Stimulated activated CD4-positive, alpha-beta T cell treated with anti-CD3 and anti-CD28 coated beads, Interleukin-1b, Interleukin-23, amount 100 ng/mL, for 48 hours (primary cell): ENCODE measurements at places on chromosomes 7 and 10.

DNA sequence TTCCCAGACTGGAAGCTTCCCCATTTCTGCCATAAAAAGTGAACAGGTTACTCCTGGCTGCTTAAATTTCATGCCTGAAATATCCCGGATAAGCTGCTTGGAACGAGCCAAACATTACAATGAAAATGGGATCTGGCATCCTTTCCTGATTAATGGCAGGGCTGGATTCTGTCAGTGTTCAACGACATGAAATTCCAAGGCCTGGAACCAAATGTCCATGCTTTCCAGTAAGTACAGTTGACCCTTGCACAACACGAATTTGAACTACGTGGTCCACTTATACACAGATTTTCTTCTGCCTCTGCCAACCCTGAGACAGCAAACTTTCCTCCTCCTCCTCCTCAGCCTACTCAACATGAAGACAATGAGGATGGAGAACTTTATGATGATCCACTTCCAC lies 65.4 kb downstream of the SGMS1 start:
- DNase-seq, result no peak

DNA sequence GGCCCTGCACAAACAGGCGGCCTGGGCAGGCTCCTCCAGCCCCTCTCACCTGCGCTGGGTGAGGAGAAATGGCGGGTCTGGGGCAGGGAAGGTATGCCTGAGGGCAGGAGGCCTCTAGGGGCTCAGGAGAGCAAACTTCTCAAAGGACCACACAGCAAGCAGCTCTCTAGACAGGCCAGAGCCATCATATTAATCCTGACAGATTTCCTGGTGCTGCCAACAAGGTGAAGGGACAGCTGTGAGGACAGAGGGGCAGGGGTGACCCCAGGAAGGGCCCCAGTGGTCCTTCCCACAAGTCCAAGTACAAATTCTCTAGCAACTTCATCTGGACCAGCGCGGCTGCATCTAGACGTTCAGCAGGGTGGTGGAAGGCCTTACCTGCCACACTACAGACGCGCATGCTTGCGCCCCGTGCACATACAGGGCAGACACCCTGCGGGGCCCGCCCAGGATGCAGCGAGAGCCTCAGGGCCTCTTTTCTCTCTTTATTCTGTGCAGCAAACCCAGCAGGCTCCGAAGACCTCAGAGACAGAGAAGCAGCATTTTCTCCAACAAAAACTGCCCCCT lies 62.1 kb downstream of the ZRANB1 start:
- DNase-seq, result no peak

- no peak for DNase-seq
Observed at GRCh38 chr10:5840314-5841307, 27.4 kb upstream of the GDI2 start.

- DNase-seq, result no peak
Observed at GRCh38 chr7:28378574-28379149, 33.7 kb upstream of the CREB5 start.

DNA sequence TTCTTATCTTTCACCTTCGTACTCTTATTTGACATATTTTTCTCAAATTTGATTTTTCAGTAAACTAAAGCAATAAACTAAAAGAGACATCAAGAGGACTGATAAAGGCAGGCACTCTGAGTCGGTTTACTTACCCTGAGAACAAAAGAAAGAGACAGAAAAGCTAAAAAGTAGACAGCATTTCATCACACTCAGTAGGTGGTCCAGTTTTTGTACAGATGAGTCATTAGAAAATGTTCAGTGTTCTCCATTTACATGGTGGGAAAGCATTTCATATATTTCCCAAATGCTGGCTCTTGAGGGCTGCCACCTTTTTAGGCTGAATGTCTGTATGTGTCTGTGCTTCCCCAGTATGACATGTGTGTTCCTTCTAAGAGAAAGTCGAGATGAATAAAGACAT lies 52.7 kb downstream of the NHLRC2 start:
- no peak for DNase-seq

- DNase-seq, result no peak
Observed at GRCh38 chr10:124026589-124026939, 66.8 kb downstream of the CHST15 start.

GRCh38 chr10:86830043-86830591 lies 73.7 kb downstream of the BMPR1A start:
- no peak for DNase-seq

- DNase-seq, result no peak
Observed at GRCh38 chr7:107596881-107597581, 17.0 kb downstream of the BCAP29 start.

DNA sequence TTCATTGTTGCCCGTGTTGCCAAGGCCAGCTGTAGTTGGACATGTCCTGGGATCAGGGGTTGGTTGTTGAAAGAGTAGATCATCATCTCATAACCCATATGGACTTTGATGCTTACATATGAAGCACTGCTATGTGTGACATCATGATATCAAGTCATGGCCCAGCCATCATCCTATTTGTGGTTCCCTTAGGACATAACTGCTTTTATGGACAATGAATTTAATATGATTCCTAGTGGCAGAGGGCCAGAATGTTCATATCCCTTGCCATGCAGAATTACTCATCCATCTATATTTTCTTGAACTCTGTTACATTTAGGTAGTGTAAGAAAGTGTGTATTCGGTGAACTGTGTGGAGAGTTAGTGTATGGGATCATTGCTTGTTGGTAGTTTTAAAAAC lies 343.9 kb upstream of the LRGUK start:
- no peak for DNase-seq

GRCh38 chr7:123972831-123973230 lies 47.8 kb downstream of the SPAM1 start:
- no peak for DNase-seq

GRCh38 chr10:1709161-1709560 lies 28.2 kb downstream of the ADARB2 start:
- no peak for DNase-seq

- no peak for DNase-seq
Observed at GRCh38 chr7:46775776-46776175, 806.1 kb downstream of the TNS3 start.

GRCh38 chr10:107169516-107169915 lies 5.0 kb upstream of the SORCS1 start:
- DNase-seq, result no peak

- DNase-seq, result no peak
Observed at GRCh38 chr7:132950725-132951124, 131.2 kb downstream of the CHCHD3 start.

- DNase-seq, result no peak
Observed at GRCh38 chr10:25555865-25556264, 378.2 kb upstream of the MYO3A start.

GRCh38 chr10:33142295-33142694 lies 184.3 kb upstream of the ITGB1 start:
- DNase-seq, result no peak

- DNase-seq, result no peak
Observed at GRCh38 chr7:27148031-27148755, 619 bp upstream of the HOXA6 start.

GRCh38 chr10:32360884-32361283 lies 13.9 kb upstream of the EPC1 start:
- DNase-seq, result no peak

GRCh38 chr10:118102121-118102520 lies 55.4 kb upstream of the RAB11FIP2 start:
- DNase-seq, result no peak

DNA sequence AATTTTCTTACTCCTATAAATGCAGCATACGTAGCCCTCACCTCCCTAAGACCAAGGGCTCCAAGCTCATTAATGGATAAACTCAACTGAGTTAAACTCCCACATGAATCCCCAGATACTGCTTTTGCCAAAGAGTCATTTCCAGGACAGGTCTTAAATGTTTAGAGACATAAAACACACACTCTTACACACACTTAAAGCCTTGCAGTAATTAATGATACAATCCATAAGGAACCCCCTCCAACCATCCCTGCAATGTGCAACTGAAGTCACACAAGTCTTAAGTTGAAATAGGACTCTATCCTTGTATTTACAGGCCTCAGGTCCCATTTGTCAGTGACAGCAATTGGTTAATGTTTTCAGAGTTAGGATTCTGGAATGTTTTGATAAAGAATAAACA lies 194.1 kb downstream of the FANK1 start:
- DNase-seq, result no peak

DNA sequence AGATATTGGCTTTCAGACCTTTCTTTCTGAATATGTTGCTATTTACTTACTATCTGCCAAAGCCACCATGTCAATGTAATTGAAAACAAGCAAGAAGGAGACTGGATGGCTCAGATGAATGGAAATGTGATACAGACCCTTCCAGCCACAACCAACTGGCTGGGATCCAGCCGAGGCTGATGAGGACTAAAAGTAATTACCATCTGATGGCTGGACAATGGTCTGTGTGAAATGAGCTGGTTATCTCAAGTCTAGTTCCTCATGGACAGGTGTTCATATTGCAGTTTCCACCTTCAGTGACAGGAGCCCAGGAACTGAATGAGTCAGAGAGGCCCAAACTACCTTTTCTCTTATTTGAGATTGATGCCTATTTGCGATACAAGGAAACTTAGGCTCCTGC lies 267.5 kb downstream of the GATA3 start:
- DNase-seq, result no peak

DNA sequence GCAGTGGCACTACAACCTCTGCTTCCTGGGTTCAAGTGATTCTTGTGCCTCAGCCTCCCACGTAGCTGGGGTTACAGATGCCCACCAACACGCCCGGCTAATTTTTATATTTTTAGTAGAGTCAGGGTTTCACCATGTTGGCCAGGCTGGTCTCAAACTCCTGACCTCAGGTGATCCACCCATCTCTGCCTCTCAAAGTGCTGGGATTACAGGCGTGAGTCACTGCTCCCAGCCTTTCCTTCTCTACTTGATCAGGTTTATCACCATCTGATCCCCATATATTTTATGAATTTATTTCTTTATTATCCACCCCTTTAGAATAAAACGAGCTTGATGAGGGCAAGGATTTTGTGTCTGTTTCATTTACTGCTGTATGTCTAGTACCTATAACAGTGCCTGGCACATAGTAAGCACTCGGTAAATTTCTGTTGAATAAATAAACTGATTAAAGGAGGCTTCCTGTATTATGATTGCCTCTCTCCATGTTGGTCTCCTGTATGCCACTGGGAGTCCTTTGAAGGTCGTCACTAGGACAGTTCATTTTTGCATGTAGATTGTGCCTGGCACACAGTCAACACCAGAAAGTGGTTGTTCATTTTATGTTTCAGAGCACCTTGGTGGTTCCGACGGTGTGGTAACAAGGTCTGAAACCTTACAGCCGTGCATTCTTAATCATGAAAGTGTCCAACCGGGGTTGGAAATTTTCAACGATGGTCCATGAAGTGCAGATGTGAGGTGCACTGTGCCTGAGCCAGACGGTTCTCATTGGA lies 9.6 kb upstream of the EIF3A start:
- DNase-seq, result peak; percentile 49

DNA sequence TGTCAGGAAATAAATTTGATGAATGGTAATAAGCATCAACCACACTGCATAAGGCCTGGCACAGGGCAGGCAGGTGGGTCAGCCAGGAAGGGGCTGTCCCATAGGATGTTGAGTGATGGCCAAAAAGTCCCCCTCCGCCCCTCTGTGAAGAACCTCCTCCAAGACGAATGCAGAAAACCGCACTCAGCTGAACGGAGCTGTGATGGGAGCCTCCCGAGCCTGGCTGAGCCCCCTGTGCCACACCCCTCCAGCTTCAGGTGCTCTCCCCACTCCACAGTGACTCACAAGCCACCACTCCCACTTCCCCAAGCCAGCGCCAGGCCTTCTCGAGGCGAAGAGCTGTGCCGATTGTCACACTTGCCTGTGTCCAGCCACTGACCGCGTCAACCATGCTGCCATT lies 184.2 kb downstream of the MAD1L1 start:
- no peak for DNase-seq

GRCh38 chr10:75865413-75866299 lies 434.2 kb downstream of the LRMDA start:
- no peak for DNase-seq

- DNase-seq, result no peak
Observed at GRCh38 chr7:70920876-70921275, 211.1 kb upstream of the GALNT17 start.

DNA sequence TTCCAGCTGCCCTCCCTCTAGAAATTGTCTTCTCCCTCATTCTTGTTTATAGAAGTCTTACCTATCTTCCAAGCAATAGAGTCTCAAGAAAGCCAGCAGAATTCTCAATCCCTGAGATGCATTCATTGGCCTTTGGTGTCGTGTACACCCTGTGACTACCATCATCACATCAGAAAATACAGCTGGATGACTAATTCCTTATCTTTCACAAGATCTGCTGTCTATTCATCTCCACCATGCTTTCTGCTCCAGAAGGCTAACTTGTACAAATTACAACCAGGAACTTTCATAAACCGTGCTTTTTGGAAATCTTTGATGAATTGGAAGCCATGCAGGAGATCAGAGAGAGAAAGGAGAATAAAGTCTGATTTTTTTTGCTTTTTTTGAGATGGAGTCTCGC lies 1062.9 kb upstream of the GHITM start:
- no peak for DNase-seq

DNA sequence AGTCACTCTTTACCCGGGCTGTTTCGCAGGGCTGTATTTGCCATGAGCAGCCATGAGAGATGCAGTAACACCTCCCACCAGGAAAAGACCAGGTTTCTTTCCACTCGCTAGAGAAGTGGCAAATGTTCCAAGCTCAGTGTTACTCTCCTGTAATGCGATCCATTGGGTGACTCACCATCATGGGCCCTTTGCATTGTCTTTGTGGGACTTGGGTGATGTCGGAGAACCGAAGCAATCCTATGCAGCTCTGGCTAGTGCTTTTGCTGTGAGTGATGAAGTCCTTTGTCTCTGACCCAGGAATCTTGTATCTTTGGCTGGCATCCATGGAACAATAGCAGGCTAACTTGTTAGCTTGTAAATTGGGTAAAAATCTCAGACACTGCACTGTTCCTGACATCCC lies 40.0 kb downstream of the GHRHR start:
- no peak for DNase-seq

- DNase-seq, result no peak
Observed at GRCh38 chr10:88616250-88616977, 29.9 kb downstream of the LIPJ start.

GRCh38 chr10:14587540-14588083 lies 187.1 kb downstream of the FAM107B start:
- DNase-seq, result no peak

GRCh38 chr7:120539321-120539720 lies 266.3 kb downstream of the KCND2 start:
- no peak for DNase-seq
